Uterus (tissue), 4 donors: ENCODE measurements at places on chromosomes 2 and 18. TPM values are rescaled to one million over a fixed set of nuclear protein-coding genes. Genes with fewer than 3 reads are reported as not detected.

CNGA3 gene
- not detected for total RNA-seq

FOSL2 gene
- total RNA-seq: 42.0 TPM

CYP27A1 gene
- 4.1 TPM for total RNA-seq

COL4A3 gene
- total RNA-seq: 7.6 TPM

CROCC2 gene
- 0.79 TPM for total RNA-seq

GGCX gene
- 46.3 TPM for total RNA-seq

IL1R2 gene
- 2.9 TPM for total RNA-seq

IL36A gene
- total RNA-seq: not detected
